ENCODE measurements at places on chromosomes 4 and X. TPM values are rescaled to one million over a fixed set of nuclear protein-coding genes. Genes with fewer than 3 reads are reported as not detected.

Gene ZNF630
- 2.8 TPM for total RNA-seq

Gene PPEF2
- not detected for total RNA-seq

Gene NDP
- not detected for total RNA-seq

Gene STK32B
- total RNA-seq = 0.52 TPM

Gene ANXA10
- total RNA-seq = not detected

Gene GPR50
- not detected for total RNA-seq

Gene VAMP7
- 20.9 TPM for total RNA-seq

Gene S100G
- total RNA-seq = not detected

Gene SPIN2A
- total RNA-seq = 0.52 TPM

Gene SMIM43
- total RNA-seq = not detected

Gene HPRT1
- 19.5 TPM for total RNA-seq

Gene GABRE
- total RNA-seq = 14.7 TPM

Gene HEPH
- 35.0 TPM for total RNA-seq

Gene NAP1L5
- 12.4 TPM for total RNA-seq

Gene RBMXL3
- not detected for total RNA-seq

Gene BMP3
- 0.09 TPM for total RNA-seq

Gene GABRG1
- not detected for total RNA-seq

Gene SERTM2
- not detected for total RNA-seq

Gene PASD1
- not detected for total RNA-seq

Gene CENPVL2
- not detected for total RNA-seq

Gene PPARGC1A
- 180 TPM for total RNA-seq

Gene PAGE5
- total RNA-seq = not detected

Gene HAND2
- 75.1 TPM for total RNA-seq

All from left cardiac atrium (tissue), 4 donors.